ELF-1 (cell line): ENCODE measurements at places on chromosomes 6 and 20.

GRCh38 chr6:133191323-133191722, 49.8 kb upstream of the EYA4 start:
- DNase-seq: no peak

DNA sequence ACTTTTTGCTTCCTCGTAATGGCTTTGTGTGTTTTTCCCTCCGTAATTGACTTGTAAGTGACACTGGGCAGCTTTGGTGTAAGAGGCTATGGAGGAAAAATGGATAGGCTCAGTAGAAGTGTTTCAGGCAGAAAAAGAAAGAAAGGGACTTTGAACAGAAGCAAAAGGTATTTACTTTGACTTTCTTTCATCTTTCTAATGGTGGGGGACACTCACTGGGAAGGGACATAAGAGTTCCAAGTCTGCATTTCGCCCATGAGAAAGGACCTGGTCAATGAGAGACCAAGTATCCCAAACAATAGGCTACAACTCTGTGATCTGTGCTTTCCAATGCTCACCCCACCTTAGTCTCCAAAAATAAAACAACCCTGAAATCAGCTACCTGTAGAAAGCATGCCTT, 41.6 kb downstream of the NOX3 start:
- no peak for DNase-seq

- no peak for DNase-seq
Observed at GRCh38 chr6:56902641-56903464, 52.1 kb upstream of the BEND6 start.

GRCh38 chr6:20936949-20937348, 402.7 kb downstream of the CDKAL1 start:
- peak; percentile 12 for DNase-seq
